Mucosa of descending colon (tissue), 3 donors: ENCODE measurements at places on chromosomes 6 and 20. TPM values are rescaled to one million over a fixed set of nuclear protein-coding genes. Genes with fewer than 3 reads are reported as not detected.

DNA sequence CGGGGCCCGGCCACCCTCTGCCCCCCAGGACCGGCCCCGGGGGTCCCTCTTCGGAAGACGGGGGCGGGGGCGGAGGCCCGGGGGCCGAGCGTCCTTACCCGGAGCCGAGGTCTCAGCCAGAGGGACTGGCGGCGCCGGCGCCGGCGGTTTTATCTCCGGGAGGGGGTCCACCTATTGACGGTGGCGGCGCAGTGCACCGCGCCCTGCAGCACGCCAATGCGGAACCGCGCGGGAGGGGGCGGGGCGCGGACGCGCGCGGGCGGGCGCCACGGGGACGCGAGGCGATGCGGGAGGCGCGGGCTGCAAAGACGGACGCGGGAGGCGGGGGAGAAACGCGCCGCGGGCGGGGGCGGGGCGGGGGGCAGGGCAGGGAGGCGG is at the start of gene EEF1A2:
Gene EEF1A2 (minus strand): TSS at position 124 of the 378 bp plus-strand sequence. CDS start 1,320 bp downstream, outside the sequence.
- no peak for DNase-seq

DNA sequence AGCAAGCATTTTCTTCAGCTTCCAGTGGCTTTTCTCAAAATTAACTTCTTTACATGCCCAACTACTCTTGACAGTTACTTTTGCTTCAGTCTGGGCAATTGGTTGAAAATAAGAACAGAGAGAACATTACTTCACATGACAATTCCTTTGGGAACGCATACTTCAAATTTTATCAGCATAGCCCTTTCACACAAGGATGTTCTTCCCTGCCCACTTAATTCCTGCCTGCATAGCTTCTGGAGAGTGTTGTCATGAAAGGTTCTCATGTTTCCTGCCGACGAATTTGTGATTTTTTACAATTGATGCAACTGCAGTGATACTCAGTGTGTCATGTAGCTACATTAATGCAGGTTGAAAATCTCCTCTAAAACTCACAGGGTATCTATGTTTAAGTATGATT is 22.0 kb upstream of the SNRNP48 start:
- DNase-seq: no peak

DNA sequence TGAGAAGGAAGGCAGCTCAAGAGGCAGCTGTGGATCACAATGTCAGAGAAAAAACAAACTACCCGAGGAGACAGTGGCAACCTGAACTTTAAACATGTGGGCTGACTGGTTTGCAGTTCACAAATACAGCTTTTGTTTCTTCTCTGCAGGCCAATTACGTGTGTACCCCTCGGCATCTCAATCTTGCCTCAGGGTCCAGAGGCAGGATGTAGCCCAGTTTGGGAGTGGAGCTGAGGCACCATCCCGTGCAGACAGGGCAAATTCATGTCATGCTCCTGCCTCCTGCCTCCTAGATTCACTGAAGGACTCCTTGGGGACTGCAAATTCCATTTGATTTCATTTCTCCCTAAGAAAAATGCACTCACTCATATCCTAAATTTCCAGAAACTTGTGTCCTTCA is 94.2 kb upstream of the KCNK16 start:
- DNase-seq: no peak

DNA sequence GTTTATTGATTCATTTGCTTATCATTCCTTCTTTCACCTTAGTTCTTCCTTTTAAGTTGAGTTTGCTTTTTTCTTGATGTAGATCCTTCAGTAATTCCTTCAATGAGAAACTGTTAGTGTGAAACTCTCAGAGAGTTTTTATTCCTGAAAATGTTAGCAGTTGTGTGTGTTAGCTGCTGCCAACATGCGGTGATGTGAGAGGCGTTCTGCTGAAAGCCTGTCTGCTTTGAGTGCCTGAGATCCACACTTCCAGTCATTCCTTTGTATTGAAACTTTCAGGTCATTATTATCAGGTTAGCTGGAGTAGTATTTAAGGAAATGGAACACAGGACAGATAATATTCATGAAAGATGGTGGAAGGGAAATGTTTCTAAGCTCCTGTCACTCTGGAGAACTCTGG is 70.0 kb upstream of the SUPT3H start:
- no peak for DNase-seq

GRCh38 chr6:39370390-39370789 is 47.9 kb upstream of the KCNK16 start:
- DNase-seq: no peak

DNA sequence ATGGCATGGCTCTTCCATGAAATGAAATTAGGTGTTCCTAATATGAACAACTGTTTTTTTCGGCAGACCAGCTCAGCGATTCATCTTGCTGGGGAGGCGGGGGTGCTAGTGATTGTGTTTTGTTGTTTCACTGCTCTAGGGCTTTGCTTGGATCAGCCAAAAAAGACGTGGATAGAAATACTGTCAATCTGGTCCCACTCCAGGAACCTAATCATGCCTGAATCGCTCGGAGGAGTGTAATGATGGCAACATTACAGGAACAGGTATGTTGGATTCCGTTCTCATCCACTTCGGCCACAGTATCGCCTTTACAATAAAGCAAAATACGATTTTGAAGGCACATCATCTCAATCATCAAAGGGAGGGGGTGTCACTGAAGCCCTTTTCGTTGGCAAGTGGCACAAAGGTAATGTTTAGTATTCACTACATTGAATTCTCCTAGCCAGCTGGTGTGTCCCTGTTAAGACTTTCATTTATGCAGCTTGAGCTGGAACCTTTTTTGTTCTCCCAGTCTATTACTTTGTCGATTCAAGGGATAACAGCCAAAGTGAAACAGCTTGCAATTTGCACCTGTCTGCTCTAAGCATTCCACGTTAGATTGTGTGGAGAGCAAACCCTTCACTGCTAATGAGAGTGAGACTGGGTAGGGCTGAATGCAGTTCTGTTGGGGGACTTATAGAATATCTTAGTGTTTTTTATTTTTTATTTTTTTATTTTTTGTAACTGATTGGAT is 477.7 kb downstream of the TFAP2A start:
- DNase-seq: no peak

DNA sequence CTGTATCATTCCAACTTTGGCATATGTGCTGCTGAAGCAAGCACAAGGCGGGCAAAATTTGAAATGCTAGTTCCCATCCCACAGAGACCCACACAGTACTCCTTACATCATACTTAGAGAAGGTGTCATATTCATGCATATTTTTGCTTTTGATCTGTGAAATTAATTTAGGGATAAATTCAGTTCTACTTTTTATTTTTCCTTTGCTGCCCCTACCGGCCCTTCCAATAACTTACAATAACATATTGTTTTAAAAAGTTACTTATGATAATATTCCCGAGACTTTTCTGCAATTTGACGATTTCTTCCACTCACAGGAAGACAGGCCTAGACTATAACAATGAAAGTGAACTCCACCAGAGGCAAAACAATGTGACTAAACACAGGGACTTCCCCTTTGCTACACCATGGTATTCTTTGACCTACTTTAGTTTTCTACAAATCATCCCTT is 35.0 kb downstream of the SESN1 start:
- no peak for DNase-seq

DNA sequence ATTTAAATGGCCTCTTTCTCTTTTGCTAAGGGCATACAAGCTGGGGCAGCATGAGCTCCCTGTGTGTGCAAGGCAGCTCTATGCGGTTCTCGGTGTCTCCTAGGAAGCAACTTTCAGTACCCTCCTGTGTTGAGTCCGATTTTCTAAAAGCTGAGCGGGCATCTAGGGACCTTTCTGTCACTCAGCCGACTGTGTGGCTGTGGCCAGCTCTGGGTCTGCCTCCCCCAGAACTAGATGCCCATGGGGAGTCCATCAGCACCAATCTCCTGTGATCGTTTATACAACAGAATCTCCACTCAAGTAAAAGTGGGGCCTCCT is 7.5 kb downstream of the NELFCD start:
- no peak for DNase-seq

- DNase-seq: no peak
Observed at GRCh38 chr6:106486236-106486635, 125.7 kb downstream of the CRYBG1 start.

DNA sequence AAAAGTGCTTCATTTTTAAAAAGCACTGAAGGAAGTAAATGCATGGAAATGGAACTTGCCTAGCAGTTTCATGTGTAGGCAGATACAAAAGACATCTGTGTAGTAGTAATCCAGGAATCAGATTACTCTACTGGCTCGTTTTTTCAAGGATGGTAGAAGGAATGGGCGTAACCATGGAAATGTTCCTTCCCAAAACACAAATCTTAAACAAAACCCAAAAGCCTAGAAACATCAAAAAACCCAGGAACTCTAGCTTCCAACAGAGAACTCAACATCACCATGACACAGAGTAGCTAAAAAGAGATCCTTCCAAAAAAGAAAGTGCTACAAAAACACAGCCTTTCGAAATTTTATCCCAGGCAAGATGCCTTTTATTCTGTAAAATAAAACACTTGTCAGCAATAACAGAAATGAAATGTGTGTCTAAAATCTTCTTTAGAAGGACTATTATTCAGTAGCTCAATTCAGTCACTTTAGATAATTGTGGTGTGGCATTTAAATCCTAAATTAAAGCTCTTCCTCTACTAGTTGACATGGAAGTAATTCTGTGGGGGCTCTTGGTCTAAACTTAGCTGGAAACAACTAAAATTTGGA is 81.7 kb downstream of the FAM217A start:
- no peak for DNase-seq

- DNase-seq: no peak
Observed at GRCh38 chr20:58723628-58723984, 31.0 kb downstream of the NPEPL1 start.

DNA sequence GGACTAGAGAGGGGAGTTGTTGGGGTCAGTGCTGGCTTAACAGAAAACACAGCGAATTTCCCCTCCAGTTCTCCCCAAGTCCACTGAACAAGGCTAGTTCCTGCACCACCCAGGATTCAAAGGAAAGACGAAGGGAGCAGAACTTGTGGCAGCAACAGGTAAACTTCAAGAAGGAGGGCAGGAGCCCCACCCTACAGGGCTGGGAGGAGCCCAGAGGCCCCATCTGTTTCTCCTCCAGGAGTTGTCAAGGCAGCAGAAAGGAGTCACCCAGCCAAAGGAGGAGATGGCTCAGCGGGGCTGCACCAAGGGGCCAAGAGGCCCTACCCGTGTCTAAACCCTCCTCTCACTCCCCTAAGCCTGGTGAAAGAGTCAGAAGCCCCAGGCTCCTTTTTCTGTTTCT is 1.7 kb downstream of the SAPCD1 start:
- DNase-seq: no peak

DNA sequence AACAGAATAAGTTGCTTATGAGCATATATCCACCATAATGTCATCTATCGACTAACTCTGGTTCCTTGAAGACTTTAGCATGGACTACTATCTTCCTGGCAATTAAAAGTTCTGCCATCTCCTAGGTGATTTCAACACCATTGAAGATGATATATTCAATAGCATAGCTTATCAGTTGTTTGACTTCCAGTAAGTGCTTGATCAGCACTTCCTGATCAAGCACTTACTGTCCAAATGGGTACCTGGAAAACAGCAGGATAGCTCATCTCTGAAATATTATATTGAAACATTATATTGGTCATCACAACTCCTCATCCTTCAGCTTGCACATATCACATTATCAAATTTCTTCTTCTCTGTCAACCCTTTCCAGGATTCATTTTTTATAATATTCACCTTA is 75.5 kb upstream of the HMGCLL1 start:
- DNase-seq: no peak

- DNase-seq: peak; percentile 53
Observed at GRCh38 chr6:154732538-154733182, 556 bp upstream of the SCAF8 start.

DNA sequence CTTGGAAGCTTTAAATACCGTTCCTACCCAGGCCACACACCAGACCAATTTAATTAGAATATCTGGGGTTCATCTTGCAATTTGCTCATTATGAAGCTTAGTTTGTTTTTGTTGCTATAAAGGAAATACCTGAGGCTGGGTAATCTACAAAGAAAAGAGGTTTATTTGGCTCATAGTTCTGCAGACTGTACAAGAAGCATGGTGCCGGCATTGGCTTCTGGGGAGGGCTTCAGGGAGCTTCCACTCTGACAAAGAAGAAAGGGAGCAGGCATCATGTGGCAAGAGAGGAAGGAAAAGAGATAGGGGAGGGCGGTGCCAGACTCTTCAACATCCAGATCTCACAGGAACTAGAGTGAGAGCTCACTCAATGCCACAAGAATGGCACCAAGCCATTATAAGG is 73.6 kb downstream of the RNF182 start:
- DNase-seq: no peak

GRCh38 chr20:48556956-48557355 is 270.8 kb downstream of the PREX1 start:
- DNase-seq: no peak

GRCh38 chr6:1624058-1624850 is 14.5 kb downstream of the FOXC1 start:
- no peak for DNase-seq

DNA sequence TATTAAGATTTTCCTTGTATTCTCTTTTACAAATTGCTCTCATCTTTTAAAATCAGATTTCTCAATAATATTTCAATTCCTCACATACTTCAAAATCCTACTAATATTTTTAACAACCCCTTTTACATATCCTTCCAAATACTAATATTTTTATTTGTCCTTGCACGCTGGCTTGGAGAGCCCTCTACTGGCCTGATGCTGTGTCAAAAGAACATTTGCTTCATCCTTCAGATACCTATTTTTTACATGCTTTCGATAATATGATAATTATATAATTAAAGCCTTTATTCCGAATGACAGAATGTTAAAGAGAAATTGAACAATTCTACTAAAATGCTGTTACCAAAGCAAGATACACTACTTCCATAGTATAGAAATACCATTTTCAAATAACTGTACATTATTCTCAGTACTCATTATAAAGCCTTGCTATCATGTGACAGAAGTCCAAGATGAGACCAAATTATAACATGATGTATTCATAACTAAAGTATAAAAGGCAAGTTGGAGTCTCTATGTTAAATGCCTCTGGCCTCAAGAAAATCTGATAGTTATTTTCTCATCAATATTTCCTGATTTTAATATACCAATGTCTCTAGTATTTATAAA is 39.0 kb upstream of the PLN start:
- DNase-seq: no peak

Gene ADISSP
- total RNA-seq: 14.5 TPM

Gene TOX2
- total RNA-seq: 2.9 TPM

Gene CD40
- 6.0 TPM for total RNA-seq

Gene TENT5A
- total RNA-seq: 29.5 TPM

Gene DSN1
- 7.9 TPM for total RNA-seq

Gene THEMIS
- 1.2 TPM for total RNA-seq

Gene GABRR1
- total RNA-seq: not detected

Gene SRMS
- 0.27 TPM for total RNA-seq

Gene GSTA1
- 1.1 TPM for total RNA-seq

Gene TMEM170B
- total RNA-seq: 9.0 TPM

Gene POPDC3
- total RNA-seq: not detected

Gene CRISP2
- not detected for total RNA-seq

Gene CYP39A1
- 5.3 TPM for total RNA-seq

Gene GINM1
- 45.6 TPM for total RNA-seq

Gene BPI
- not detected for total RNA-seq

Gene SLC13A3
- 0.54 TPM for total RNA-seq

Gene ARMC12
- total RNA-seq: 0.55 TPM

Gene TCP11
- not detected for total RNA-seq

Gene ADAM33
- 9.7 TPM for total RNA-seq

Gene XKR7
- total RNA-seq: 0.10 TPM
